Right renal pelvis (tissue), 4 donors: ENCODE measurements at places on chromosomes 3 and 15.

DNA sequence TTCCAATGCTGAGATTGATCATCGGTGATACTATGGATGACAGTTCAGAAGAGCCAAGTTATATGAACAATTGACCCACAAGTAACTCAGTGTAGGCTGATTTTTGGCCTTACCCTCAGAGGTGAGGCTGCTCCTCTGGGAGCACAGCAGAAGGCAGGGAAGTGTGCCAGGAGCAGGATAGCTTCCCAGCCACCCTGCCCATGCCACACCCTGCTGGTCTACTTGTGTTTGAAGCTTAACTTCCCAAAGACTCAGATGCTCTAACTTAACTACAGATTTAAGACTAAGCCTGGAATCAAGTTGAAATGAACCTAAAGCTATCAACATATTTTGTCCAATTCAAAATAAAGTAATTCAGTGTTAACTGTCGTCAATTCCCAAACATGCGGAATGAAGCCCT is 77.5 kb downstream of the BOC start:
- DNase-seq = no peak

DNA sequence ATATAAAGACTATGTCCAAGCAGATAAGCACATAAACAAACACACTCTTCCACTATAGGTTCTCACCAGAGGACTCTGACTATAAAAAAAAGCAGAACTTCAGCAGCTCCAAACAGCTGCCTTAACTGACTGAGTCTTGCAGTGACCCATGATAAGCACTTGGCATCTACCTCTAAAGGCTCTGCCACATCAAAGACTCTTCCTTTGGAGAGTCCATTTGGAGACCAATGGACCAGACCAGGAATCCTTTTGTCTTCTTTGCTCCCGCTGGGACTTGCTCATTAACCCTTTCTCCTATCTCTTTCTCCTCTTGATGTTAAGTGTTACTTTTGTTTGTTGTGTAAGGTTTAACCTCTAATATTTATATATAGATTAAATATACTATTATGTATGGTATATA is 424.1 kb downstream of the RSL24D1 start:
- DNase-seq = no peak

DNA sequence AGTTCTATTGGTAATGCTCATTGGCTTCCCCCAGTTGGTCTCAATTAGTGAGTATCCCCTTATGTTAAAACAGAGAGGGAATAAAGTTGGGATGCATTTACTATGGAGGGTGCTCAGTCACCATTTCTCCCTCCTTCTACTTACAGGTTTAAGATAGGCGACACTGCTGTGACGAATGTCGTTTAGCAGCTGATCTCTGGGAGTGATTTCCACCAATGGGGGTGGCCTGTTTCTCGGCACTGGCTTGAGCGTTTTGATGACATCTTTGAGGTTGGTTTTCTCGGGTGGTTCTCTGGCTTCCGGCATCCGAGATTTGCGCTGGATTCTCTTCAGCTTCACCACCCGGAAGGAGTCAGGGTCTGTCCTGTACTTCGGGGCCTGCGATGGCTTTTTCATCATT is 3.8 kb downstream of the LMOD3 start:
- DNase-seq = no peak

GRCh38 chr3:161851941-161852566 is 355.4 kb downstream of the OTOL1 start:
- no peak for DNase-seq

GRCh38 chr3:94459167-94459566 is 396.3 kb downstream of the NSUN3 start:
- DNase-seq = no peak

- no peak for DNase-seq
These were observed 375.6 kb upstream of the CCDC54 start for GRCh38 chr3:107001635-107002034.

DNA sequence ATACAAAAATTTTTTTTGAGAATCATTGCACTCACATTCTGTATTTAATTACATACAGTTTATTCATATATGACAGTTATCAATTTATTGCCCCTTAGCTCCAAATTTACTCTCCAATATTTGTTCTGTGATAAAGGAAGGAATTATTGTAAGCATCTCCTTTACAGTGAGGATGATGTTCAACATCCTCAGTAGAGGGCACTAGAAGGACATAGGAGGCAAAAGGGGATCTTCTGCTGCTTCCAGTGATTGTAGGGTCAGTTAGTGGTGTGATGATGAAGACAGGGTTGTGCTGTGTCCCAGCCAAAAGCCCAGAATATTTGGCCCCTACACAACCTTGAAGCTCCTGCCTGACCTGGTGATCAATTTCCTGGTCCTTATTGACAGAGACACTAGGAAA is 89.9 kb upstream of the DCBLD2 start:
- DNase-seq = no peak

DNA sequence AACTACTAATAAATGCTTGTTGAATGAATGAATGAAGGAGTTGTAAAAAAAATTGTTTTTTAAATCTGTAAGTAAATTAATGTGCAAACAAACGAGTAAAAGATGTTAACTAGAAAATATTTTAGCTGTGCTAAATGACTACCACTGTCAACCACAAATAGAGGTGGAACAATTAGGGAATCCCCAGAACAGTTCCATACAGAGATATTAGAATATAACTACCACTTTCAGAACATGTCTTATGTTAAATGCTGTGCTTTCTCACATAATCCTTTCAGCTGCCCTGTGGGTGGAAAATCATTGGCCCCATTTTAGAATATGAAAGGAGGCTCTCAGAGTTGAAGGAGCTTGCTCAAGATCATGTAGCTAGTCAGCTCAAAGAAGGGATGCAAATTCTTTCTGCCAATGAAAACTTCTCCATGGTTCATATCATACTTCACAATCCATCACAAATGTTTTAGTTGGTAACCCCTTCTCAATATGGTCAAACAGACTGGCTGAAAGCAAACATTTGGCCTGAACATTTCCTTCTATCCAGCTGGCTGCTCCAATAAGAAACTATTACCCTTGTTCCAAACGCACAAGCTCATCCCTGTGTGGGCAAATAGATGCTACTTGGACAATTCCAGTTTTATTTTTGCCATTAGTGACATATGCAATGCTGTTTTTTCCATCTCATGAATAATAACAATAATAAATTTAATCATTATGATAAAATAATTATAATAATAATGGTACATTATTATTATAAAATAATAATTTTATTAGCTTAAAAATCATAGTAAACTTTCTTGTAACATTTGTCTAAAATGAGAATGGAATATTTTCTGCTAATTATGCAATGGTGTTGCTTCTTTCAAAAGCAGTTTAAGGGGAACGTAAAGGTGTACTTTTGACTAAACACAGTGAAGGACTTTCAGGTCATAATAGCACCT is 290.4 kb upstream of the STT3B start:
- DNase-seq = no peak

DNA sequence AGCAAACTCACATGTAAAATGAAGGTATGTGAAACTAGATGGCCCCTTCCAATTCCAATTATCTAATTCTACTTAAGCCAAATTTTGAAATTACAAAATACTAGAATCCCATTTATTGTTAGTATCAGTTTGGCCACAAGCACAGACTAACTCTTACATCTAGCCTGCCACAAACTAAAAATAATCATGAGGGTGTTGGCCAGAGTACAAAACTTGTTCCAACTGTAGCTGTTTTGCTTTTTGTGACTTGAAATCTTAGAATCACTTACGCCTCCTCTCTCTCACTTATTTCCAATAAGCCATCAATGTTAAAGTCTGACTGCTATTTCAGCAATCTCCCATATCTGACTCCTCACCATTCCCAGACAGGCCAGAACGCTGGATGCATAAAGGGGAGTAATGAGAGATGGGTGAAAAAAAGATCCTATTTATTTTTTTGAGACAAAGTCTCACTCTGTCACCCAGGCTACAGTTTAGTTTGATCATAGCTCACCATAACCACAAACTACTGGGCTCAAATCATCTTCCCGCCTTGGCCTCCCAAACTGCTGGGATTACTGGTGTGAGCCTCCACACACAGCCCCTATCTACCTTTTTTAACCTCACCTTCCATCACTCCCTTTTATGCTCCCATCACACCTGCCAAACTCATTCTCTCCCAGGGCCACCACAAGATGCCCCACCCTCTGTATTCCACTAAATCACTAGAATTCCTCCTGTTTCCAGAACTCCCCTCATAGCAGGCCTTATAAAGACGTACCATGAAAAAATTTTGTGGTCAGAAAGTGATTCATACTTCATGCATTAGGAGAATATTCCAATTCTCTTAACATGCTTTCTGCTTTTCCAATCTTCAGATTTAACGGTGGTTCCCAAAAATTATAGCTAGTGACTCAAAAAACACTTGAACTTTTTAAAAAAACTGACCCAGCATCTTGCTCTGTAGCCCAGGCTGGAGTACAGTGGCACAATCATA is 36.5 kb downstream of the ATOSA start:
- DNase-seq = no peak

- no peak for DNase-seq
These were observed 23.6 kb downstream of the NBEAL2 start for GRCh38 chr3:47003056-47003410.
